ENCODE measurements at places on chromosomes 3 and 15.
A peak's percentile ranks its signal among the peaks of the same experiment; 100 is the strongest.

DNA sequence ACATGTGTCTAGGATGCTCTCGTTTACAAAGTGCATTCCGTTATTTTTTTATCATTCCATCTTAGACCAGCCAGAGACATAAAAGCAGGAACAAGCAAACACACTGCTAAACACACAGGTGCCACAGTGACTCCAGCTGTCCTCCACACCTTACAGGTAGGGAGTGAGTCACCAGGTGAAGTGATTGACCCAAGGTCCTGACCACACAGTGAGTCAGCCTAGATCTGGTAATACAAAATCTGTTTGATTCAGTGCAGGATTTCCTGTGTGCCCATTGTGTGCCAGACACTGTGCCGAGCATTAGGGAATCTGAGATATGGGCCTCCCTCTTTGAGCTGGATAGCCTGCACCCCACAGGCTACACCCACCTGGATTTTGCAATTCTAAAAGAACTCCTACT lies 16.7 kb upstream of the BFSP2 start:
- DNase-seq, result no peak

- no peak for DNase-seq
These were observed 1.0 kb downstream of the LRRC3B start for GRCh38 chr3:26623419-26624208.

DNA sequence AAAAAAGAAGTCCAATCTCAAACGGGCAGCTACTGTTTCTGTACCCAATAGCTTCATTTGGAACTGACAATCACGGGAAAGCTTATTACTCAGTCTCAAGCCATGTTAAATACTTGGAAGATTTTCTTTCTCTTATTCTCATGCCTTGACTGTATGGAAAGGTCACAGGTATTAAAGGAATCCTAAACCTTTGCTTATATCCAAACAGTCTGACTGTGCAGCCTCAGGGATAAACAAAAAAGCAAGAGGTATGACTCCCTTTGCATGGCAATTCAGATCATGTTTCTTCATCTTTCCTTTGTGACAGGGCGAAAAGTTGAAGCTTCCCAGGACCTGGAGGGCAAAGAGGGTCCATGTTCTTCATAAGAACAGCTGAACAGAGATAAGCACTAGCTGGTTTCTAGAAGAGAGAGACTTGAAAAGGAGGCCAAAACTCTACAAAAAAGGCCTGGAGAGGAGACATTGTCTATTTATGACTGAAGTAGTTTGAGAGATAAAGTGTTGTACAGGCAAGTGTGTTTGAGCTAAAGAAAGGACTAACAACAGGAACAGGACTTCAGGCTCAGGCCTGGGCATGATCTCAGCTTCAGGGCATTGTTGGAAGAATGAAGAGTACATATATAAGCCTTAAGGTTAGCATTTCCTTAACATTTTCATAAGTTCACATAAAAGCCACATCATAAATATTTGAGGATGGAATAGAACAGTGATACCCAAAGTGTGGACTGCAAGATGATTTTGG lies 231.0 kb upstream of the THRB start:
- DNase-seq, result no peak

DNA sequence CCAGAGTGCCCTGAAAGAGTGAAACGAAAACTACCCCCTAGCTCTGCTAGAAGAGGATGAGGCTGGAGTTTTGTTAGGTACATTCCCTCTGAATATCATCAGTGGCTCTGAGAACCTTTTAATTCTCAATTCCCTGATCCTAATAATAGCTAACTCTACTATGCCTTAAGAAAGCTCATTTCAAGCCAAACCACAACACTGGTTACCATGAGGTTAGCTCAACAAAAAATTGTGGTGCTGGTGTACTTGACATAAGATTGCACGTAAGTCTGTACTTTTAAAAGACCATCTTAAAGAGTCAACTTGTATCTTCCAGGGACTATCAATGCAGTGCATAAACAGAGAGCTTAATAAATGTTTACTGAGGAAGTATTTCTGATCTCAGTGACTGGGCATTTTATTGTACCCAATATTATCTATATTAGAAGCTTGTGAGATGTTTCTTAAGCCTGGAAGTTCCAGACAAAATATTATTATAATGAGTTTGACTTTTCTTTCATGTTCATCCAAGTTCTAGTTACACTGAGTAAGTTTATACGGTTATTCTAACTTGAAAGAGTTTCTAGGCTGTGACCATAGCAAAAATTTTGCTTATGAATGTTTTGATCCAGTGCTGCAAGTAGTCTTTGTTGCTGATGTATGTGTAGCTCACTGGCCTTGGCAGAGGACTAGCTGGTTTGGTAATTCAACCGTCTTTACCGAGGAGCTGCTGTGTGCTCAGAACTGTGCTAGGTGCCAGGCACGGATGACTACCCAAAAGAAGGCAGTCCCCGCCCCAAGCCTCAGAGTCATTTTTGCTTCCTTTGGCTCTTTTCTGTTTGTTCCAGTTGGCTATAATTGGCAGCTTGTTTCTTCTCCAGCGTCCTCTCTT lies 334.4 kb upstream of the TRIM42 start:
- no peak for DNase-seq

GRCh38 chr15:27936164-27936563 lies 163.0 kb downstream of the OCA2 start:
- no peak for DNase-seq

- DNase-seq, result no peak
These were observed 627.2 kb downstream of the CADM2 start for GRCh38 chr3:85586018-85586417.

GRCh38 chr15:80977627-80978036 lies 12.0 kb downstream of the MESD start:
- DNase-seq, result no peak

- DNase-seq, result no peak
These were observed 5.1 kb upstream of the CPOX start for GRCh38 chr3:98598492-98598891.

- no peak for DNase-seq
These were observed 34.7 kb downstream of the SCN5A start for GRCh38 chr3:38614651-38615352.

DNA sequence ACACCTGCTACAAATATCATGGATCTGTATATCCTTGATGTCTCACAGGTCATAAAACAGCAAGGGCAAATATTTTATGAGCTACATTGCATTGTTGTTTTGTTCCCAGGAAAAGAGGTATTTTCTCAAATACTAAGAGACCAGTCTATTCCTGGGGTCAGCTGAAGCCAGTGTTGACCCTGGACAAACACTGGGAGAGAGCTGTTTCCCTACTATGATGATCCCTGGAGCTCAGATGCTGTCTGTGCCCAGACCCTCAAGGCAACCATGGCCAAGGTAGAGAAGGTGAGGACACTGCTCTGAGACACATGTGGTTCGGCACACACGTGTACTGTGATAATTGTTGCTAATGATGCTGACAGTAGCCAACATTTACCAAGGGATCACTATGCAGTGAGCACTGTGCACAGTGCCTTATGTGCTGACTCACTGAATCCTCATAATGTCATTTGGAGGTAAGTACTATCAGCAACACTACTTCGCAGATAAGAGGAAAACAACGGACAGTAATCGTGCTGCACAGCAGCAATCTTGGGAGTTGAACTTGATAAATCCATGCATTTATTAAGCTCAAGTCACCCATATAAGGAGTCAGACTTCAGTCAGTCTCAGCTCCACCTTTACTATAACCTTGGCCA lies 943.6 kb downstream of the FHIT start:
- no peak for DNase-seq

DNA sequence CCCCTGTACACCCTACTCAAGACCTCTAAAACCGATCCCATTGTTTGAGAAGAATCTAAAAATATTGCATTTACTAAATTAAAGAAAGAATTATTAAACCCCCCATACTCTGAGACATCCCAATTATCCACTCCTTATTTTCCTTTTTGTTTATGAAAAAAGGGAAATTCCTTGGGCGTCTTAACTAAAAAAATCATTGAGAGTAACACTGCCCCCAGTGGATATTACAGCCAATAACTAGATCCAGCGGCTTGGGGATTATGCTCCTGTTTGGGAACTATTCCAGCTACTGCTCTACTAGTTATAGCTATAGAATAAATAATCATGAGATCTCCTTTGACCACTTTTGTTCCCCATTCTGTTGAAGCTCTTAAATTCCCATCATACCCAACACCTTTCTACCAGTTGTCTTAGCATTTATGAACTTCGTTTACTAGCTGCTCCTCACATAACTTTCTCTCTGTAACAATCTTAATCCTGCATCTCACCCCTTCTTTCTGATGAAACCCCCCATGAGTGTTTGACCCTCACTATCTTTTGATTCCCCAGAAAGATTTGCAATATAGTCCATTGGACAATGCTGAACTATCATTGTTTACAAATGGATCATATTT lies 12.7 kb upstream of the CFAP91 start:
- peak; percentile 10 for DNase-seq

GRCh38 chr15:33941279-33942063 lies 26.8 kb upstream of the CHRM5 start:
- DNase-seq, result no peak

- no peak for DNase-seq
These were observed 41.8 kb downstream of the ZNF609 start for GRCh38 chr15:64502151-64502550.

GRCh38 chr3:124467980-124468902 lies 262.0 kb upstream of the UMPS start:
- peak; percentile 65 for DNase-seq

DNA sequence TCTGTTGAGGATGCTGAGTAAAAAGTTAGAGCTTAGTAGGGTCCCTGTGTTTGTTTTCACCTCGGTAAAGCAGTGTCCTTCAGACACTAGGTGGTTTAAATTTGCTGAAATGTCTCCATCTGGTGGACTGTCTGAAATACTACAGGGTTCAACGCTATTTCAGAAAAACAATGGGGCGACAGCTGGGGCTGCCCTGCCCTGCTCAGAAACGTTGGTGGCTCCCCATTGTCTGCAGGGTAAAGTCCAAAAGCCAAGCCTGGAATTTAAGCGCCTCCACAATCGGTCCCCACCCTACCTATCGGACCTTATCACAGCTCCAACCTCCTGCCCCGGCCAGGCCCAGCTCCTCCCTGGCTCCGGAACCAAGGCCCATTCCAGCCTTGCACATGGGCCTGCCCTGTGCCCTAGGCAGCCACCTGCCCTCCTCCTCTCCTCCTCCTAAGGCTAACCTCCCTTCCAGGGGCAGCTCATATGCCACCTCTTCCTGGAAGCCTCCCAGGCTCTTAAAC lies 4.3 kb upstream of the TSEN2 start:
- peak; percentile 82 for DNase-seq

DNA sequence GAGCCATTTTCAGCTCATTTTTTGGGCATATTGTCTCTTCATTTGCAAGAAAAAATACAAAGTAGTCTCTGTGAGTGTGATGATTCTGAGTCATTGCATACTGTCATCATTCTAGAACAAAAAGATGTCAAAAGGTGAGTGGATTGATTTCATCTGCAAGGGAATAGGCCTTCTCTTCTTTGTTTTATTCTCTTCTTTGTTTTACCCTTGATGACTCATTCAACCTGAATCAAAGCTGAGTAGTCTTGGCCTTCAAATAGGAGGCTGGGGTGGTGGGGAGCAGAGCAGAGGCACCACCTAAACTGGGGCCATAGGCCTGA lies 25.4 kb downstream of the CYP19A1 start:
- no peak for DNase-seq

- no peak for DNase-seq
These were observed 394.2 kb upstream of the EPHA3 start for GRCh38 chr3:88713233-88713691.

GRCh38 chr3:33231756-33232465 lies 13.3 kb upstream of the SUSD5 start:
- no peak for DNase-seq

DNA sequence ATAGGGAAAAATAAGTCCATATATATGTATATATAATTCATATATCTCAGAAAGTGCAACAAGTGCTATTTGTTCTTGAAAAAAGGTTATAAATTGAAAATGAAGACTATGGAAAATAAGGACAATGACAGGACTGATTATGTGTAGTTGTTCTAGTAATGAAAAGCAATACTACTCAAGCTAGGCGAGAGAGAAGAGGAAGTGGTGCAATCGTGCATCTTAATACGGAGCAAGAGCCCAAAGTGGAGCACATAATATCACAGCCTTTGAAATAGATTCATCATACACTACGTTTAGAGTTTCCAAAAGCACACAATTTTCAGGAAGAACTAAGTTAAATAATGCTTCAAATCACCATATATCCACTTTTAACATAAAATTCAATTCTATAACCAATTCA lies 87.9 kb downstream of the ULK4 start:
- no peak for DNase-seq

DNA sequence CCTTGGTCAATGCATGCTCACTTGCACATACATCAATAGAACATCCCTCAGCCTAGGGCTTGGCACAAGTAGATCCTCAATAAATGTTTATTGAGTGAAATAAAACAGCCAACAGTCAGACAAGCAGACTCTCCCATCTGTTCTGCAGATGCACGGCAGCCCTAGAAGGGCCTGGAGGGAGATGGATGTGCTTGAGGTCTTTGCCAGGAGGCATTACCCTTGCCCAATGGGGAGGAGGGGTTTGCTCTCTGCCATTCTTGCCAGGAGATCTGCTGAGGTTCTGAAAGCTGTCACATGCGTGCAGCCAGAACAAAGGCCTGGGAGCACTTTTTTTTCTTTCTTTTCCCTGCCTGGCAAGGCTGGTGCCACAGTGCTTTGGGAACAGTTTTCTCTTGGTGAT lies 349.3 kb upstream of the THRB start:
- DNase-seq, result no peak

DNA sequence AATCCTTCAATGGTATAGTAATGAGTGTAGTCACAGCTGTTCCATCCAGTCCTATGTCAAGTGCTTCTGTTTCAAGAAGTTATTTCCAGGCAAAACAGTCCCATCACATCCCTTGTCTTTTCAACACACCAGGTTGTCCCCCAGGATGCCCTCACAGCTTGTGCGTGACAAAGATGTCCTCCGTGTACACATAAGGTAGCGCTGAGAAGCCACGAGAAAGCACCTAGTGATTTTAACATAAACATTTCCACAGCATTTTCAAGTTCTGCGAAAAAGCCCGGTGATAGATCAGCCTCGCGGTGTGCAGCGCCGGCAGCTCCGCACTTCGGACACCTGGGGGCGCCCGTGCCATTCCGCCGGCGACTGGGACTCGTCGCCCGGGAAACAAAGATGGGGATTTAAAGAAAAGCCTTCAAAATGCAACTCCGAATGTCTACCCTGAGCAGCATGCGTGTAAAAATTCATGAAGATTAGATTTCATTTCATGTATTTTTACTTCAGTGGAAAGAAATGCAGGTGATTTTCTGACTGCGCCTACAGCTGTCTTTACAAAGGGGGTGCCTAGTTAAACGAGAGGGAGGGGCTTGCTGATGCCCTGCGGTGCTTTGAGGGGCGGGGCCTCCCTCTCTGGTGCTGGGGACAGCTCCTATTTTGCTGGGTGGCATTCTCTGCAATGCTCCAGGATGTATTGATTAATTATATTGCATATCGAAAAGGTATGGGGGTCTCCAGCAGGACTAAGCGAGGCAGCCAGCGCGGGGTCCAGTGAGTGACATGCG lies 49.9 kb downstream of the KY start:
- DNase-seq, result peak; percentile 74

All from germinal center (tissue), 1 donor.